Activated CD8-positive, alpha-beta memory T cell treated with anti-CD3 and anti-CD28 coated beads for 1 hour (primary cell): ENCODE measurements at places on chromosomes 16 and 17.

DNA sequence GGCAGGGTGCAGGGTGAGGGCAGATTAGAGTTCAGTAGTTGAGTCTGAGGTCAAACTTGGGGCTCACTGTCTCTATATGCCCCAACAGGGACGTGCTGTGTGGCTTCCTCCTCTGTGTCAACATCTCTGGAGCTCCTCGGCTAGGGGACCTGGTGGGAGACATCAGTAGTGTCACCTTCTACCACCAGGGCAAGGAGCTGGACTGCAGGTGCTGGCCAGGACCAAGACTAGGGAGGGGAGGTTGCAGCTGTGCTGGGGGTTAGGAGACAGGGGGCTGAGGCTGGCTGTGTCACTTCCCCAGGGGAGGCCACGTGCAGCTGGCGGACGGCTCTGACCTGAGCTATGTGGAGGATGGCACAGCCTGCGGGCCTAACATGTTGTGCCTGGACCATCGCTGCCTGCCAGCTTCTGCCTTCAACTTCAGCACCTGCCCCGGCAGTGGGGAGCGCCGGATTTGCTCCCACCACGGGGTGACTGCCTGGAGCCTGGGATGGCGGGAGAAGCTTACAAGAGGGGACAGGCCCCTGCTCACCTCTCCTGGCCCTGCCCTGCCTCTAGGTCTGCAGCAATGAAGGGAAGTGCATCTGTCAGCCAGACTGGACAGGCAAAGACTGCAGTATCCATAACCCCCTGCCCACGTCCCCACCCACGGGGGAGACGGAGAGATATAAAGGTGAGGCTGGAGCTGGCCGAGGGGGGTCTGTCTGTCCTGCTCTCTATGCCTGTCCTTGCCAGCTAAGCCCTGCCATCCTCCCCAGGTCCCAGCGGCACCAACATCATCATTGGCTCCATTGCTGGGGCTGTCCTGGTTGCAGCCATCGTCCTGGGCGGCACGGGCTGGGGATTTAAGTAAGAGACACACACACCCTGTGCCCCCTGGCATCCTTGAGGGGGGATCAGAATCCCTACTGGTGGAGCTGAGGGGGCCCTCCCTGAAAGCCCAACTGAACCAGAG, 18.9 kb downstream of the ADAM11 start:
- no peak for DNase-seq

- peak; percentile 48 for DNase-seq
Observed at GRCh38 chr17:60139438-60140285, 10.1 kb upstream of the CA4 start.

- DNase-seq, result no peak
Observed at GRCh38 chr17:30084788-30085187, 31.8 kb upstream of the NSRP1 start.

- DNase-seq, result no peak
Observed at GRCh38 chr16:71873199-71873598, 10.8 kb downstream of the ZNF821 start.

DNA sequence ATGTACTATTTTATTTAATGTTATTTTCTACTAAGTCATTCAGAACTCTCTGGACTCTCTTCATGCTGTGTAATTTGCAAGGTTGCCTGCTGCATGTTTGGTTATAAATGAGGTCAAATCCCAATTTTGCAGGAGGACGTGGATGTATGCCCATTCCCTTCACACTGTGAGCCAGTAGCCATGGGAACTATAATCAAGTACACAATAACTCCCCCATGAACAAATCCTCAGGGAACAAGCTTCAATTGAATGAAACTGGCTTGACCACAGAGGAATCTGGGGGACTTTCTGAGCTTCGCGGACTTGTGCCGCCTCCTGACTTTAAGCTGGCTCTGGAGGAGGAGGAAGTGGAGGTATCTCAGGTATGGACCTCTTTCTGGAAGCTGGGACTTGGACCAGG, 14.6 kb upstream of the KCTD13 start:
- DNase-seq, result no peak

DNA sequence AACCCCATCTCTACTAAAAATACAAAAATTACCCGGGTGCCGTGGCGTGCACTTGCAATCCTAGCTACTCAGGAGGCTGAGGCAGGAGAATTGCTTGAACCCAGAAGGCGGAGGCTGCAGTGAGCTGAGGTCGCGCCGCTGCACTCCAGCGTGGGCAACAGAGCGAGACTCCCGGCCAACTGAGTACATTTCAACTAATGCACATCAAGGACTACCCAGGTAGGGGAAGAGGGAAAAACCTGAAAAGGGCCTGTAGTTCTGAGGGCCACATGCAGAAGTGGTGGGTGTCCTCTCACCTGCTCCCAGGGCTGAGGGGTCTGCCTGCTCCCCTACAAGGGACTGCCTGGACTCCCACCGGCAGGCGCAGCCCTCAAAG, 584 bp upstream of the SLC16A5 start:
- no peak for DNase-seq

DNA sequence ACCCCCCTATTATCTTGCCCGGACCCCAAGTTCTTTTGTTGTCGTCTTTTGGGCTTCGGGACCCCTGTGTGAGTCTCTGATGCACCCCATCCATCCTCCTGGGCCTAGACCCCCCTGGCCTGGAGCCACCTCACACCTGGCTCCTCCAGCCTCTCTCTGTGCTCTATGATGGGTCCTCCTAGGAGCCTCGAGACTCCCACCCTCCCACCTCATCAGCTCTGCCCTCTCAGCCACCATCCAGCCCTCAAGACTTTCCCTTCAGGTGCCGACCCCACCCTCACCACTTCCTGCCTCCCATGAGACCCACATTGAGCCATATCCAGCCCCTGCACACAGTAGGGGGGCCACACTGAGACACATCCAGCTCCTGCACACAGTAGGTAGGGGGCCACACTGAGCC, 8.7 kb upstream of the ATP2A3 start:
- no peak for DNase-seq

- no peak for DNase-seq
Observed at GRCh38 chr16:21001262-21001661, 100.7 kb downstream of the LYRM1 start.

- no peak for DNase-seq
Observed at GRCh38 chr17:41329279-41329948, 13.9 kb upstream of the KRTAP17-1 start.

- no peak for DNase-seq
Observed at GRCh38 chr16:48562475-48562874, 47.5 kb downstream of the N4BP1 start.

DNA sequence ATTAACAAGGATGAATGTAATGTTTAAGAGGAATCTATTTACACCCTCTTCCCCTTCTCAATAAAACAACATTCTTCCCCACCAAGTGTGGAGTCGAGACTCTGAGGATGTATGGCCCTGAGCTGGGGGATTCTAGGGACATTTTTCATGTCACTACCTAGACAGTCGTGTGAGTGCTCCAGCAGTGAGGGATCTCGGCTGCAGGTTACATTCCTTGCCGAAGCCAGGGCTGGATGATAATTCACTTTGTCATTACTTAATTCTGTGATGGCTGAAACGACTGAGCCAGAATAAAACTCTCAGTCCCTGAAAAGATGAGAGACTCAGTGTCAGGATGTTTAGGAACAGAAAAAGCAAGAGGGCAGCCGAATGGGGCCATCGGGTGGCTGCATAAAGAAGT, 106.9 kb upstream of the HSBP1 start:
- no peak for DNase-seq

DNA sequence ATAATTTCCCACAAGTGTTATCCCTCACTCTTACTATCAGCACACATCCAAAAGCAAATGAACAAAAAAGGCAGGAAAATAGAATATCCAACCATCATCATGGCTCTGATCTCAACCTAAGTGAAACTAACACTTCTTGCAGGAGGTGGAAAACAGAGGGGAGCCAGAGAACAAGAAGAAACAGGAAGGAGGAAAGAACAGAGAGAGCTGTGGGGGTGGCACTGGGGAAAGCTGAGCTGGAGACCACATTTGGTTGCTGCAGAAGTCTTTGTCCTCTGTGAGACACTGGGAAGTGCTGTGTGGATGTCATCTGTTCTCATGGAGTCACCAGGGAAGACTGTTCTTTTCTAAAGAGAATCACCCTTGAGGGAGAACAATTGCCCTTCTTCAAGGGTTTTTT, 34.7 kb downstream of the GRB7 start:
- no peak for DNase-seq

DNA sequence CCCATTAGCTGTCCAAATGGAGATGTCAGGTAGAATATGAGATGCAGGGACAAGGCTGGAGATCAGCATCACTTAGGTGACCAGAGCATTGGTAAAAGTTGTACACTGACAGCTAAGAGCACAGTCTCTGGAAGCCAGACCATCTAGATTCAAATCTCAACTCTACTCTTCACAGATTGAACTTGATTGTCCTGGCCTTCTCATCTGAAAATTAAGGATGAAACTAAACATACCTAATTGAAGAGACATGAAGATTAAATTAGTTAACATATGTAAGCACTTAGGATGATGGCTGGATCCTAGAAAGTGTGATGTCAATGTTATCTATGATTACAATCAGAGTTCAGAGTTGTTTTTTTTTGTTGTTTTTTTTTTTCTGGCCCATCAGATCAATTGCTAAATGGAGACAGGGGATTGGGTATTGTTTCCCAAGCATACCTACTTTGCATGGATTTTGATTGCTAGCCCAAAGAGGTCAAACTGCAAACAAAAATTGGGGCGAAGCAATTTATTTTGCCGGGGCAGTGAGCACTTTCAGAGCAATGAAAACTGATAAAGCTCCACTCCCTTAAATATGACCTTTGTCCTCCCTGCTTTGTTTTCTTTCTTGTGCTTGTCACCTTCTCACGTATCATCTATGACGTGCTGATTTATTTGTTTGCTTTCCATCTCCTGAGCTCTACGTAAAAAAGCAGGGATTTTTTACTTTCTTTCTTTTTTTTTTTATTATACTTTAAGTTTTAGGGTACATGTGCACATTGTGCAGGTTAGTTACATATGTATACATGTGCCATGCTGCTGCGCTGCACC, 217.6 kb upstream of the CPHXL start:
- no peak for DNase-seq

DNA sequence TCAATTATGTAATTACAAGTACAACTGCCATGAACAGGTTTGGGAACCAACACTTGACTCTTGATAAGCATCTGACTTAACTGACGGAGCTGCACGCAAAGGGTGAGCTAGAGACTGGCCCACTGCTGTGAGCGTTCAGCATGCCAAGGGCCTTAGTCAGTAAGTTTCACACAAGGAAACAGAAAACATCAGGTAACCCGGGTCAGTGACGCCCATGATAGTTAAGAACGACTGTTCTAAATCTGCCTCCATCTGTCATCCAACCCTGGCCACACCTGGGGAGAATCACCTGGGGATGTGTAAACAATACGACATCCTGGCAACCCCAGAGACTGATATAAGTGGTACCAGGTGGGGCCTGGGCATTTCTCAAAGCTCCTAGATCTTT, 12.3 kb downstream of the SMIM5 start:
- no peak for DNase-seq

- DNase-seq, result no peak
Observed at GRCh38 chr16:78396046-78396445, 296.6 kb downstream of the WWOX start.
